Left renal cortex interstitium (tissue), 4 donors: ENCODE measurements at places on chromosomes 5 and 9.

DNA sequence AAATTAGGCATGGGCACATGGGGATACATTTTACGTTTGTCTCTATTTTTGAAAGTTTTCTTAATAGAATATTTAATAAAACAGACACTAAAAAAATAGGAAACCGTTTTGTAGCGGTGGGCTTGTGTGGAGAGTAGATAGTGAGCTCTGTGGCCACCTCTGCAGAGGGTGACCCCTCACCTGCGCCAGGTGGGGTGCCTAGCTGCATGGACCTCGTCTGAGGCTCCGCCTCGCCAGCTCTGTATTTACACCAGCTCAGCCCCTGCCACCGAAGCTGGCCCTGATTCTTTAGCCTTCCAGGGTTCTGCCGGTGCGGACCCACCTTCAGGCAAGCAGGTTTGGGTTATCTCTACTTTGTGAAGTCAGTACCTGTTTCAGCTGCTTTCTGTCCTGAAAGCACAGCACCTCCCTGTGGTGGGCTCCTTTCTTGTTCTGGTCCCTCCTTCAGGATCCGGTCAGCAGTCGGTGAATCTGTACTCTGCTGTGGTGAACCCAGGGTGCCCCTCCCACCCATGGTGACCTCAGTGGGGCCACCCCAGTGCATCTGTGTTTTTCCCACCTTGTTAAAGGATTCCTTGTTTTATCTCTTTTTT is 105.2 kb upstream of the CACNA1B start:
- no peak for DNase-seq

GRCh38 chr5:40270274-40270845 is 409.4 kb upstream of the PTGER4 start:
- DNase-seq, result no peak

- no peak for DNase-seq
Measured at GRCh38 chr9:107832871-107833270, 343.3 kb upstream of the KLF4 start.

DNA sequence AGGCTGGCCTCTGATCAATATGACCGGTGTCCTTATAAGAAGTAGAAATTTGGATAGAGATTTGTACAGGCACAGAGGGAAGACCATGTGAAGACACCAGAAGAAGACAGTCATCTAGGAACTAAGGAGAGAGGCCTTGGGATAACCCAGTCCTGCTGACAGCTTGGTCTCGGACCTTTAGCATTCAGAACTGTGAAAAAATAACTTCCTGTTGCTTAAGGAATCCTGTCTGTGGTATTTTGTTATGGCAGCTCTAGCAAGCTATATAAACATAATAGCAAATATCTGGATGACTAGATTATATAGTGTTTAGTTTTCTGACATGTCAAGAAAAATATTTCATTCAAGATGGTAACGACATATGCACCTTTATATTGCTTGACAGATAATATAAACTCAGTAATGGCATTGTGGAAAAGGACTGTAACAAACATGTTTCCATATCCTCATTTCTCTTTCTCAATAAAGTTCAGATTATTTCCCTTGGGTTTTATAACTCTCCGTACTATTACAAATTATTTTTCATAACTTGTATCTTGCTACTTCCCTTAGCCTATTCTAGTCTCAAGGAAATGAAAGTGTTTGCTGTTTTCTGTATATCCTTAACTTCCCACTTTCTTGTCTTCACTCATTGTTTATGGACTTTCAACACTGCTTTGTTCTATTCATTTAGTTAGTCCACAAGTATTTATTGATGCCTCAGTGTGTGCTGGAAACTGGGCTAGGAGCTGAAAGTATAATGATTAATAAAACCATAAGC is 62.4 kb downstream of the KIAA1958 start:
- DNase-seq, result no peak

- no peak for DNase-seq
Measured at GRCh38 chr9:109994141-109994540, 213.8 kb downstream of the C9orf152 start.

- no peak for DNase-seq
Measured at GRCh38 chr5:52073993-52074689, 690.9 kb downstream of the ISL1 start.

GRCh38 chr5:137753691-137754187 is 424 bp downstream of the HNRNPA0 start:
- no peak for DNase-seq

DNA sequence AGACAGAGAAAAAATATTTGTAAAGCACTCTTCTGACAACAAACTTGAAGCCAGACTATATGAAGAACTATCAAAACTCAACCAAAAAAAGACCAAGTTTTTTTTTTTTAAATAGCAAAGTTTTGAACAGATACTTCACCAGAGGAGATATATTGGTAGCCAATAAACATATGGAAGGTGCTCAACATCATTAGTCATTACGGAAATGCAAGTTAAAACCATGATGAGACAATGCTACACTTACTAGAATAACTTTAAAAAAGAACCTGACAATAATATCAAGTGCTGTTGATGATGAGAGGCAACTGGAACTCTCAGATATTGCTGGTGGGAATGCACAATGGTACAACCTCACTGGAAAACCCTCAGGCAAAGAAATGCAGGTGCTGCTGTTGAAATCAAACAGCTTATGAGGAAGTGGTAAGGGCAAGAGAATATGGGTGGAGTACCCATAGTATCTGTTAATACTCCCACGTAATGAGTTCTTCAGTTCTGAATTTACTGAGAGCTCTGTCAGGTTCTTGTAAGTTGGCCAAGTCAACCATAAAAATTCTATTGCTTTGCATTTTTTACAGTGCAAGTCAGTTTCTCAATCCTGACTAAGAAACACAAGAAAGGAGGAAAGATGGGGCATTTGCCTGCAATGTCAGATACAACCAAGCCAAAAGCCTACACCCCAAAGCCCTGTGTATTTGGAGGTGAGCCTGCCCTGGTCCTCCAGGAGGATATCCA is 87.3 kb upstream of the GNAQ start:
- no peak for DNase-seq

- no peak for DNase-seq
Measured at GRCh38 chr5:119280380-119280779, 75.4 kb upstream of the TNFAIP8 start.

DNA sequence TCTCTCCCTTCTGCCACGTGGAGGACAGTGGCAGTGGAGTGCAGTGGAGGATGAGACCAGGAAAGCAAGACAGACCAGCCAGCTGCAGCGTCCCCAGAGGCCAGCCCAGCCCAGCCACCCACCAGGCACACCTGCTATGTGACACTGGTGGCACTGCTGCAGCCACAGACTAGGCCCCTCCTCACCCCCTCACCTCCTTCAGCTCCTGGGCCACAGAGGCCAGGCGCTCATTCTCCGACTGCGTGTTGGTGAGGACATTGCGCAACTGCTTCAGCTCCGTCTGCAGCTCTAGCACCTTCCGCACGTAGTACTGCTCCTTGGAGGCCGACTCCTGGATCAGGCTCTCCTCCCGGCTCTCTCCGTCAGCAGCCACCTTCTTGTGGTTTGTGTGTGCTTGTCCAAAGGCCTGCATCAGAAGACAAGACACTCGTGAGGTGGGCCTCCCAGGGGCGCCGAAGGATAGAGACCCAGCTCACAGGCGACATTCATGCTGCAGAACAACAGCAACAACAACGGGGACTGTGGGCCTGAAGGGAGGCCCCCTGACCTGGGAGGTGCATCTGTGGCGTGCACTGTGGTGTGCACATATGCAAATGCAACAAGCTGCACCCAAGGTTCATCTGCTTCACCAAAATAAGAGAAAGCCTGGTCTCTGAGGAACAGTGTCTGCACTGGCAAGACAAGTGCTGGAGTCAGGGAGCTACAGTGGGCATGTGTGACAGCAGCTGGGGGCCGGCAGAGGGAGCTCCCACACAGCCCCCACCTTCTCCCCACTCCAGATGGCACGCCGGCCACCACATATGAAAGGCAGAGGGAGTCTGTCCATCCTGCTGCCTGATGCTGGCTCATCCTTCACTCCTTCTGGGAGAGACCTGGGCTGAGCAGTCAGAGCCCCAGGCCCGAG is 35.5 kb downstream of the BICD2 start:
- DNase-seq, result no peak

GRCh38 chr5:107157809-107158208 is 512.9 kb downstream of the EFNA5 start:
- no peak for DNase-seq

- DNase-seq, result no peak
Measured at GRCh38 chr9:133939171-133939785, 52.8 kb downstream of the VAV2 start.

GRCh38 chr9:15332939-15333338 is 25.9 kb upstream of the TTC39B start:
- no peak for DNase-seq

DNA sequence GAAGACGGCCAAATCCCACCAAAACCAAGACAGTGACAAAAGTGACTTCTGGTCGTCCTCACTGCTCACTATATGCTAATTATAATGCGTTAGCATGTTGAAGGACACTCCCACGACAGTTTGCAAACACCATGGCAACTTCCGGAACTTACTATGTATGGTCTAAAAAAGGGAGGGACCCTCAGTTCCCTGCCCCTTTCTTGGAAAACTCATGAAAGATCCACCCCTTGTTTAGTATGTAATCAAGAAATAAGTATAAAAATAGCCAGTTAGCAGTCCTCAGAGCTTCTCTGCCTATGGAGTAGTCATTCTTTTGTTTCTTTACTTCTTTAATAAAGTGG is 9.5 kb downstream of the FCN2 start:
- DNase-seq, result no peak

GRCh38 chr5:78060421-78060820 is 234.1 kb downstream of the AP3B1 start:
- no peak for DNase-seq

- DNase-seq, result no peak
Measured at GRCh38 chr9:21015995-21016394, 15.4 kb downstream of the HACD4 start.

DNA sequence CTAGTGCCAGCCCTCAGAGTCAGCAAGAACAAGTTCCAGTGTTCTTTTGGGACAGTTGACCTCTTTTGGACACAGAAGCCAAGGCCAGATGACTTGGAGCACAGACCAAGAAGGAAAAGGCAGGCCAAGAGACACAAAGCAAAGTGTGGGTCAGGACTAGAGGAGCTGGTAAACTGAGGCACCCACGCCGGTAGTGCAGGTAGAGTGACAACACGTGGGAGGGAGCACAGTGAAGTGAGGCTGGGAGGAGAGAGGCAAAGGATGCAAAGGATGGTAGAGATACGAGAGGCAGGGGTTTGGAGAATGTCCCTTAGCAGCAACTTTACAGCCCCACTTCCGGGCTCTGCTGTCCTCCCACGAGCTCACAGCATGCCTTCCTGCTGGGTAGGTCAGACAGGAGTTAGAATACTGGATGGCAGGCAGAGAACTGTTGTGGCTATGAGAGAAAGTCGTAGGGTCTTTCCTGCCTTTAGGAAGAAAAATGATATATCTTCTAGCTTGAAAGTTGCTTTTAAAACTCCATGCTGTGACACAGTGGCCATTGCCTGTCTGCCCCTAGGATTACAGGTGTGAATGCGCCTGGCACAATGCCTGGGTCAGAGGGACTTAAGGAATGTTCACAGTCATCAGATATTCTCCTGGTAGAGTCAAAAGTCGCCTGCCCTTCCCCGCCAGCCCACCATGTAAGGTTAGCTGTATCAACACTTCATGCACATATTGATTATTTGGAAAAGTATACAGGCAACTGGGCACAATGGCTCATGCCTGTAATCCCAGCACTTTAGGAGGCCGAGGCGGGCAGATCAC is 97.9 kb downstream of the PDE8B start:
- no peak for DNase-seq

DNA sequence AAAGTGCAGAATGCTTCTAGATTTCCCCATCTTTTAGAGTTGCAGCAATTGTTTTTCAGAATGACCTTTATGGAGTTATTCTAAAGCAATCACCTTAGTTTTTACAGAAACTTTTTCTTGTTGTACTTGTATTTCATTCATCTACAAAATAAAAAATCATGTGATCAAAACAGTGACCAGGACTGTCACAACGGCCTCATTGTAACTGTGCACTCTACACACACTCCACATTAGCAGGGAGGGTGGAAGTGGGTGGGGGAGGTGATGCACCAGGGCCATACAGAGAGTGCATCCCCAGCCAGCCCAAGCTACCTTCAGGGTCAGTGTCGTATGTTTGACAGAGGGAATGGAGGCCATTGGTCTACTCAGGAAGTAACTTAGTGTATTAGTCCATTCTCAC is 26.9 kb downstream of the EGFLAM start:
- no peak for DNase-seq

DNA sequence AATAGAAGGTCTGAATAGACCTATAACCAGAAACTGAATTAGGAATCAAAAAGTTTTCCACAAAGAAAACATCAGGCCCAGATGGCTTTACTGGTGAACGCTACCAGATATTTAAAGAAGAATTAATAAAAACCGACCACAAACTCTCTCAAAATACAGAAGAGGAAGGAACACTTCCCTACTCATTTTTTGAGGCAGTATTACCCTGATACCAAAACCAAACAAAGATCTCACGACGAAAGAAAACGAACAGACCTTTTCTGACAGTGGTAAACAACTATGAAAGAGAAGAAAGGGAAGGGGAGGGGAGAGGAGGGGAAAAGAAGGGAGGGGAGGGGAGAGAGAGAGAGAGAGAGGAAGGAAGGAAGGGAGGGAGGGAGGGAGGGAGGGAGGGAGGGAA is 13.5 kb downstream of the B4GALT1 start:
- DNase-seq, result no peak
